Vein endothelial cell (primary cell): ENCODE measurements at places on chromosomes 16 and 17. TPM values are rescaled to one million over a fixed set of nuclear protein-coding genes. Genes with fewer than 3 reads are reported as not detected.

Gene ABAT
- total RNA-seq: 0.98 and 1.1 TPM in 2 replicates

Gene GLIS2
- 0.67 and 2.0 TPM in 2 replicates for total RNA-seq

Gene TMEM235
- not detected in 2 replicates for total RNA-seq

Gene HOXB8
- total RNA-seq: 1.4 and 4.2 TPM in 2 replicates

Gene PRR35
- total RNA-seq: not detected in 2 replicates

Gene RMI2
- total RNA-seq: 3.0 and 3.9 TPM in 2 replicates
